ENCODE measurements at places on chromosomes 5 and 9. TPM values are rescaled to one million over a fixed set of nuclear protein-coding genes. Genes with fewer than 3 reads are reported as not detected.

GRCh38 chr9:110293248-110293647, 36.9 kb upstream of the TXN start:
- no peaks in the 10 kb centered on the region for H3K4me1 ChIP-seq
- no peak overlapping the region for H3K27ac ChIP-seq
- no peak for DNase-seq
- H3K27me3 ChIP-seq = peaks cover 12% of the 10 kb centered on the region
- no peak overlapping the region for H3K4me3 ChIP-seq
- no peaks in the 10 kb centered on the region for H3K36me3 ChIP-seq

DNA sequence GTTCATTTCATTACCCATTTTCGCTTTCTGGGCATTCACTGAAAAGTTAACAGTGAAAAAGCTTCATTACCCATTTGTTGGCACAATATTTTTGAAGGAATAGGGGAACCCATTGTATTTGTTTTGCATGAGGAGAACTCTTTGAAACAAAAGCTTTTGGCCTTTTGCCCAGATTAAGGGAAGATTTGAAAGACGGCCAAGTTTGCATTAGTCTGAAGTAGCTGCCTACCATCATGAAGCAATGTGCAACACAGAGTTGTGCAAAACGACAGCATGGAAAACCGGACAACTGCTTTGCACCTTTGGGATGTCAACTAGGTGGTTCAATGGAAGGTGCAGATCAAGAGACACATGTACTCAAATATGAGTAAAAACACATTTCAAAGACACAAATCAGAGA, 84.9 kb downstream of the TRPM3 start:
- H3K4me1 ChIP-seq = no peaks in the 10 kb centered on the region
- H3K27ac ChIP-seq = no peak overlapping the region
- no peak for DNase-seq
- no peaks in the 10 kb centered on the region for H3K36me3 ChIP-seq

- DNase-seq = no peak
- no peak overlapping the region for H3K4me3 ChIP-seq
- H3K4me1 ChIP-seq = no peaks in the 10 kb centered on the region
- no peaks in the 10 kb centered on the region for H3K36me3 ChIP-seq
- H3K27ac ChIP-seq = no peak overlapping the region
These were observed 398.2 kb downstream of the SLCO4C1 start for GRCh38 chr5:101897914-101898313.

GRCh38 chr9:35651956-35652828, 1.5 kb upstream of the SIT1 start:
- H3K27me3 ChIP-seq = no peaks in the 10 kb centered on the region
- H3K27ac ChIP-seq = no peak overlapping the region
- peaks cover 13% of the 10 kb centered on the region for H3K4me1 ChIP-seq
- no peak for DNase-seq
- H3K4me3 ChIP-seq = no peak overlapping the region
- no peaks in the 10 kb centered on the region for H3K36me3 ChIP-seq

IFNE gene
- total RNA-seq = not detected

DNA sequence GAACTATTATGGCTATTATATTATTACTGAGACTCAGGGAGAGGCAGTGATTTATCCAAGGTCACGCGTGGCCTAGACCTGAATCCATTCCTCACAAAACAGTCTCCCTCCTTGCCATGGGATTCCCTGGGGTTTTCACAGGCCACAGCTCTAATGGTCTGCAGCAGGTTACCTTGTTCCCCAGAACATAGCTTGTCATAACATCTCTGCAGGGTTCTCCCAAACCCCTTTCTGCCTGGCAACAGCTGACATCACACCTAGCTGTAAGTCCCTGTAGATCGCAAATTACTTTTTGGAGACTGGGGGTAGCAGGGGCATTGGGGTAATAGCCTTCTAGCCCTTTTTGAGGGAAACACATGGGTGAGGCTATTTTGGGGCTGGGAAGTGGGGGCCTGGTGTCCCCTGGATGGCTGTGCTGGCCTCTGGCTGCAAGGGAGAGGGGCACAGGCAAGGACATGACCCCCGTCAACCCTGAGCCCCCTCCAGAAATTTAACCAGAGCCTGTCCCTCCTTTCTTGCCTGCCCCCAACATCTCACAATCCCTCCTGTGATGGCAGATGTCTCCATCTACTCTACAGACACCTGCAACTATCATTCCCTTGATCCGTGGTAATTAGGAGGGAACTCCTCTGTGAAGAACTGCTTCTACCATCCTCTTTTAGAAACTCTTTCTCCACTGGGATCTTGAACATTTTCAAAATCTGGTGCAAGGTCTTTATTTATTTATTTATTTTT, 1.3 kb downstream of the CD74 start:
- H3K27me3 ChIP-seq = peaks cover 3% of the 10 kb centered on the region
- no peak overlapping the region for H3K27ac ChIP-seq
- no peak for DNase-seq

DNA sequence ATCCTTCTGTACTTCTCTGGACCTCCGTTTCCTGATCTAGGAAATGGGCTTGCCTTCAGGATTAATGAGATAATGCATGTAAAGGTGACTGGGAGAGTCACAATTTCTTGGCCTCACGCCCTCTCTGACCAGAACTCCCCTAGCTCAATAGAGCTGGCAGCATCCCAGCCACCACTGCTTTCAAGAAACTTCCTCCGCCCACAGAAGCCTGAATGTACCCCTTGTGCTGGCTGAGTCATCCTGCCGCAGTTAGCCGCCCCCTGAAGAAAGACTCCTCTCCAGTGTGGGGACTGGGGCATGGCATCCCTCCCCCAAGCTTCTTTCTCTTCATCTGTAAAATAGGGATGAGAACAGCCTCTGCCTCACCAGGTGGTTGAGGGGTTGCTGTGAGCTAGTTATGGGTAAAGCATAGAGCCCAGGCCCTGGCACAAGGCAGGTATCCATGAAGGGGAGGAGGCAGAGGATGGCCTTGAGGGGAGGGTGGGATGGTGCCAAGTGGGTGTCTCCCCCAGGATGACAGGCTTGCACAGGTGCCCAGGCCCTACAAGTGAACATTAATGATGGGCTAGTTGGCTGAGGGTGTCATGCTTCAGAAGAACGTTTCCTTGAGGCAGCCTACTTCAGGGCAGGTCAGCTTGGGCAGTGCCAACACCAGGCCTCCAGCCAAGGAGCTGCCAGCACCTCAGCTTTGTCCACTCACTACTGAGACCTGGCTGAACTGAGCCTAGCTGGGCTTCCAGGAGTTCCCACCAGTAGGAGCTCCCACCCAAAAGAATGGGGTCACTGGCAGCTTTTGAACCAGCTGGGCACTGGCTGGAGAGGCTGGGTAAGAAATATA, 3.4 kb downstream of the PDLIM4 start:
- H3K27ac ChIP-seq = peak overlapping the region; percentile 97
- no peaks in the 10 kb centered on the region for H3K27me3 ChIP-seq
- no peak overlapping the region for H3K4me3 ChIP-seq
- H3K36me3 ChIP-seq = peaks cover 19% of the 10 kb centered on the region
- H3K4me1 ChIP-seq = peaks cover 54% of the 10 kb centered on the region
- DNase-seq = peak; percentile 54

DNA sequence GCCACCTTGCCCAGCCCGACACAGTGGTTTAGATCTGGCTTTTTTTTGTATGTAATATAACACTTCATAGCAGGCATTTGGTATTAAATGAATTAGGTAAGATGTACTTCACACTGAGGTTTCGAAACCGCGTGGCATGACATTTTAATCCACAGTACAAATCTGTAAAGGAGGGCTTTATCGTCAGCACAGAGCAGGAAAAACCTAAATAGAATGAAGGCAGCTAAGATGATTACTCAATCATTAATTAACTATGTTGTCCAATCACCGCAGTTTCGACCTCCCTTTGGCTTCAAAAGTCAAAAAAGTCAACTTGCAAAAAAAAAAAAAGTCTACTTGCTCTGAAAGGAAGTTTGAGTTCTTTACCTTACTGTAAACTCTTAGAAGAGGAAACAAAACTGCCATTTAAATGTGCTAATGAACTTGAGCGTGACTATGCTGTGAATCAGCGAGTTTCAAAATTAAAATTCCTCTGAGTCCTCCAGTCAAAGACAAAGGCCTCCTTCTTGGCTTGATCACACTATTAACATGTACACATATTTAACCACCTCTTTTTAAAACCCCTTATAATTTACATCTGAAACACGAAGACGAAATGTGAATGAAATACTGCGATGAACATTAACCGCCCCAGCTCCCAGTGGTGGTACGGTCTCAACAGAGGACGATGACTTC, 698 bp upstream of the SEC24A start:
- H3K4me3 ChIP-seq = peak overlapping the region; percentile 86
- H3K36me3 ChIP-seq = peaks cover 1% of the 10 kb centered on the region
- no peak for DNase-seq
- H3K4me1 ChIP-seq = peaks cover 21% of the 10 kb centered on the region

SPINK4 gene
- total RNA-seq = not detected

DNA sequence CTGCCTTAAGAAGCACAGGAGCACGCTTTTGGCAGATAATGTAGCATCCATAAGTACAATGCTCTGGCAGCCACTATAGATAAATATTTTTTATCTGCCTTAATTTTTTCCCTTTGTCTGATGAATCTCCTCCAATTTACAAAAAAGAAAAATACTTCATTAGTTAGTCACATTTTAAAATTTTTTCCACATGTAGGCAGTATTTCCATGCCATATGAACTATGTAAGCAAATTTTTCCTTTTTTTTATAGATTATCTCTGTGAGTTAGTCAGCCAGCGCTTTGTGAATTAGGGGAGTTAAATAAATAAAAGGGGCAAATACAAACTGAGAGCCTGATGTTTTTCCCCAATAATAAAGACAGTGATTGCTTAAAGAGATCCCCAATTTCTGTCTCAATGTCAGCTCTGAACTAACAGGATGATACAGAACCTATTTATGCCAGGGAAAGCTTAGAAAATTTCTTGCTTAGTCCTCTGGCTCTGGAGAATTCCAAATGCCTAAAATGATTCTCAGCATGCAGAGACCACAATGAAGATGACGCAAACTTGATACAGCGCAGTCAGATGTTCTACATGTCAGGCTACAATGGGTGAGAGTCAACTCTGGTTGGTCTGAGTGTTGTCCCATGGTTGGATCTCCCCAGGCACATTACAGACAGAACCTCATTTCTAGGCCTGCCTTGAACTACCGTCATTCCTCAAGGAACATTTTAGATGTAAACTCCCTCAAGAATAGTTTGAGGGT, 390.4 kb upstream of the CDH6 start:
- no peak overlapping the region for H3K27ac ChIP-seq
- no peaks in the 10 kb centered on the region for H3K36me3 ChIP-seq
- no peak for DNase-seq
- H3K4me3 ChIP-seq = no peak overlapping the region
- H3K4me1 ChIP-seq = peaks cover 13% of the 10 kb centered on the region

DNA sequence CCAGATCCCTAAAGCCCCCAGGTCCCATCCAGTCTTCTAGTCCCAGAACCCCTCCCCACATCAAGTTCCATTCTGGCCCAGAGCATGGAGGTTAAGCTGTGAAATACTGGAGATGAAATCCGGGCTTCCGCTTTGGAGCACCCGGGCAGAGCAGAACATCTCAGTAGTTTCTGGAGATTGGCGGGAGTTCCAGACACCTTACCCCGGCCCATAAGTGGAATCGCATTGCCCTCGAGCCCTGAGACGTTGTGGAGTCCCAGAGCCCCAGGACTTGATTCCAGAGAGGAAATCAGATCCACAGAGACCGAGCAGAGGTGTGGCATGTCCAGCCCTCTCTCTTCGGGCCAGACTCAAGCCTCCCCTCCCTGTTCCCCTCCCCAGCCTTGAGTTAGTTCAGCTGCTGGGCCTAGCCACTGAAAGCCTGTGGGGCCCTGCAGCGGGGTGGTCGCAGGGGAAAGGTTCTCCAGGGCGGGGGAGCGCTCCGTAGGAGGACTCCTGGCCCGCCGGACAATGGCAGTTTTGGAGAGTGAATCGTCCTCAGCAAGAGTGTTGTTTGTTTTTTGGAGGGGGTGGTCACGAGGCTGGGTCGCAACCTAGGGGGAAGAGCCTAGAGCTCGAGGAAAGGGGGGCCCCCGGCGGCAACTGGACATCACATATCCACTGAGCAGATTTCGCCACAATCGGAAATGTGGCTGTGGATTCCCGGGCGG, 1.0 kb upstream of the PAX5 start:
- DNase-seq = no peak
- H3K27me3 ChIP-seq = peaks cover 88% of the 10 kb centered on the region
- H3K27ac ChIP-seq = no peak overlapping the region
- H3K4me1 ChIP-seq = peaks cover 25% of the 10 kb centered on the region

DNA sequence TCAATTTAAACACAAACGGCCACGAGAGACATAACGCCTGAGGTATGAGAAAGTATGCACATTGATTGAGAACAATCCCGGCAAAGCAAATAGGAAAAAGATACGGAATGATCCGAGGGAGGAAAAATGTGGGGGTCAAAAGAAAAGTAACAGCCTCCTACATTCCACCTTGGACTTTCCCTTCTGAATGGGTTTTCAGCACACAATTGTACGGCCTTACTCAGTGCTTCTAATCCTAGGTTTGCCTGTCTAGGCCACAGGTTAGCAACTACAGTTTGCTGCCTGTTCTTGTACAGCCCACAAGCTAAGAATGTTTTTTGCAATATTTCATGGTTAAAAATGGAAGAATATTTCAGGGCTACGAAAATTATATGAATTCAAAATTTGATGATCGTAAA, 46.2 kb upstream of the RNF20 start:
- H3K27ac ChIP-seq = peak overlapping the region; percentile 95
- H3K36me3 ChIP-seq = peaks cover 3% of the 10 kb centered on the region
- H3K4me3 ChIP-seq = peak overlapping the region; percentile 97
- H3K4me1 ChIP-seq = peaks cover 27% of the 10 kb centered on the region

PKD2L2 gene
- not detected for total RNA-seq

DNA sequence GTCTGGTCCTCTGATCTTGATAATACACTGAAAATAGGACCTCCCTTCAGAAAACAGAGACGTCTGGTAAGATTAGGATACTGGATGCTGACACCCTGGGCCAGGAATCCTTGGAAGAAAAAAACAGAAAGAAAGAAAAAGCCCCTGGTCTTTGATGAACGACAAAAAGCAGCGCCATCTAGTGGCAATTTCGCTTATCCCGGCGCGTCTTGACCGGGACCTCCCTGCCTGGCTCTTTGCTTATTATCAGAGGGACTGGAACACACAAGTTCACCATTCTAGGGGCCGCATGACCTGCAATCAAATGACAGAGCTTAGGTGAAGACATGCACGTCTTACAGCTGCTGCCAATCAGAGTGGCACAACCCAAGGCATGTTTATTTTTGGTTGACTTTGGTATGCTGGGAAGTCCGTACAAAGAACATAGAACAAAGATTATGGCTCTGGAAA, 114.9 kb upstream of the NFIB start:
- H3K27me3 ChIP-seq = no peaks in the 10 kb centered on the region
- H3K36me3 ChIP-seq = no peaks in the 10 kb centered on the region
